ENCODE measurements at places on chromosomes 2 and 18.

- DNase-seq = no peak
These were observed 163.7 kb upstream of the APCDD1 start for GRCh38 chr18:10290638-10291235.

DNA sequence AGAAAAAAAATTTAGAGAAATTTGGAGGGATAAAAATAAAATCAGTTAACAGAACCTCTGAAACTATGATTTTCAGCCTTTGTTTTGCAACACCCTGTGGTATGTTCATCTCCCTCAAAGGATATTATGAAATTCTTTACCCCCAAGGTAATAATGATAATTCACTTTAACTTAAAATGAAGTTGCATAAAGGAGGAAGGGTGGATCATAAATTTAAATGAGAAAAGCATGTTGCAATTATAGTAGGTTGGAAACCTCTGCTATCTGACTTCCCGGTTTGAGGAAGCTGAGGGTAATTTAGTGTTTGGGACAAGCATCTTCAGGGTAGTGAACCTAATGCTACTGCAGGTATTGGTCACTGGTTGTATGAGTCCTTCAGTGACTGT is 102.9 kb downstream of the BABAM2 start:
- peak; percentile 92 for DNase-seq

GRCh38 chr2:10282611-10283105 is 20.0 kb upstream of the HPCAL1 start:
- peak; percentile 35 for DNase-seq

DNA sequence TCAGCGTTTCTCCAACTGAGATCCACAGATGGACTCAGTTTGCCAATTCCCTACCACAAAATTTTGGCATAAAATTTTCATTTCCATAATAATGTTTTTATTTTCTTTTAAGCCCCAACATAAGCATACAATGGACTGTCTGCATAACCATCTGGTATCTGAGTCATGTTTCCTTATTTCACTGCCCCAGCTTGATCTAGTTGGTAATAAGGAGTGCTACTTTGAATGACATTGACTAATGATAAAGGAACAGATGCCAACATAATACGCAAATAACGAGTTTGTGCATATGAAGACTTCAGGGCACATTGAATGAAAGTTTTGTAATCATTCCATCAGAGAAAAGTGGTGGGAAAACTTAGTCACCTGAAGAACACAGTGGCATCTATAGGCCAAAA is 8.8 kb upstream of the MBD2 start:
- DNase-seq = peak; percentile 21

GRCh38 chr2:45770811-45771210 is 119.3 kb downstream of the PRKCE start:
- DNase-seq = no peak

GRCh38 chr2:225999692-226000091 is 600.2 kb downstream of the NYAP2 start:
- DNase-seq = no peak

- no peak for DNase-seq
These were observed 73.5 kb downstream of the EMX1 start for GRCh38 chr2:72990695-72991438.

DNA sequence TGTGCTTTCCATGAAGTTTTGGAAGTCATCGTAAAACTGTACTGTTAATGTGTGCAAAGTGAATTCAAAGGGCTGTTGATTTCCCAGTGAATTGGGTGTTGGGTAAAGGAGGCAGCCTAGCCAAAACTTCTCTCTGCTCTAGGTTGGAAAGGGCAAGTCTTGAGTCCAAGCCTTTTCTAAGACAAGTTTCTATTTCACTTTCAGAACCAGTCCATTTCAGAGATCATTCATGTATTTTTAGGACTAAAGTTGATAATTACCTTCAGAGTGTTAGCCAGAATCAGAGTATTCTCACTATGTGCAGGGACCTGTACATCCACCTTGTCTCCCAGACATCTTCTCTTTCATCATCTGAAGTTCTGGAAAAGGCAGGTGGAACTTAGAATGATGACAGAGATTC is 636.1 kb upstream of the KLHL29 start:
- DNase-seq = no peak

GRCh38 chr18:755506-755905 is 43.1 kb upstream of the ENOSF1 start:
- DNase-seq = no peak

DNA sequence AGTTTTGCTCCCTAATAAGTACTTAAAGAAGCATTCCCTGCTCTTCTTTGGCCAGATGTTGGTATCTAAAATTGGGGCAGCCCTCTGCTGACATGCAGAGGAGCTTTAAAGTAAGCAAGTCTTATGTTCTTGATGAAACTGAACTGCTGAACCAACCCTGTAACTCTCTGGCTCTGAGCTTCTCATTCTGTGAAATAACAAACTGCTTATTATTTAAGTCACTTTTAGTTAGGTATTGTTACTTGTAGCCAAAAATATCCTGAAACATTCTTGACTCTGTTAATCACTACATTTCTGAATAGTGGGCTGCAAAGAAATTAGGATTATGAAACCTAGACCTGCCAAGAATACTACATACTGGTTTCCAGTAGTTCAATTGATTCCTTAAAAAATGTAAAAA is 15.5 kb downstream of the PPP3R1 start:
- DNase-seq = no peak

DNA sequence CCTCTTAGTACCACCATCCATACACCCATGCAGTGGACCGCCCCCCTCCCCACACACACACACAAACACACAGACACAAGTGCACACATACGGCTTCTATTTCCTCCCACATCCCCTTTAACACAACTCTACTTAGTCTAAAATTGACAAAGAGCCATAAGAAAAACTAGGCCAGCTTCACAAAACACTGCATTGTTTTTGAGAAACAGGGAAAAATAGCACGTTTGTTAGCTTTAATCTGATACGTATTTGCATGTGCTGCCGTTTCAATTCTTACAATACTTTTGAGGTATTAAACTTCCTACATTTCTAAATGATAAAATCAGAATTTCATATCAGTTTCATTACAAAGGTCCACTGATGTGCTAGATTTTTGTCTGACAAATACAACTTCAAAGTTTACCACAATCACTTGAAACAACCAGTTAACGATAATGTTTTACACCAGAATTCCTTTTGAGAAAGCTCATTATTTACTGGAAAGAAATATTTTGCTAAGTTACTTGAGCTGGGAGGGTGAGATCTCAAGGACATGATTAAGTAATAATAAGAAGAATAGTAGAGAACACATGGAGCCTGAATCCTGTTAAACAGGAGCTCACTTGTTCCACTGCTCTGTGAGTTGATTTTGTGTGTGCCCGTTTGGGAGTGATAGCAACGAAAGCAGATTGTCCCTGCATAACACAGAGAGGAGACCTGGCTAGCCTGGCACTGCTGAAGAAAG is 74.5 kb downstream of the MOGAT1 start:
- no peak for DNase-seq

DNA sequence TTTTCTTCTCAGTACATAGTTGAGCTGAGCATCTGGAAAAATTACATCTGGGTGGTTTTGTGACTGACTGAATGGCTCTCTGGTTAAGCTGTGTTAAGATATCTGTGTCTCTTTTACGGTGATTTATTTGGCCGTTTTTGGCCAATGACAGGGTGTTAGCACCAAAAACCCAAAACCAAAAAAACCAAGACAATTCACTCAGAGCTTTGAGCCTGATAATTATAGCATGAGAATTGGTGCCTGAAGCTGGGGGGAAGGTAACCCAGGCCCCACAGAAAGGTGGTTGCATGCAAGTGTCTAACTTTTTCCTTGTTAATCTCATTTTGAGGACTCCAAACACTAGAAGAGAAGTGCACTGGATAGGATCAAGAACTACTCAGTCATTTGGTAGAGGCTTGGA is 4.5 kb downstream of the CD28 start:
- DNase-seq = no peak

DNA sequence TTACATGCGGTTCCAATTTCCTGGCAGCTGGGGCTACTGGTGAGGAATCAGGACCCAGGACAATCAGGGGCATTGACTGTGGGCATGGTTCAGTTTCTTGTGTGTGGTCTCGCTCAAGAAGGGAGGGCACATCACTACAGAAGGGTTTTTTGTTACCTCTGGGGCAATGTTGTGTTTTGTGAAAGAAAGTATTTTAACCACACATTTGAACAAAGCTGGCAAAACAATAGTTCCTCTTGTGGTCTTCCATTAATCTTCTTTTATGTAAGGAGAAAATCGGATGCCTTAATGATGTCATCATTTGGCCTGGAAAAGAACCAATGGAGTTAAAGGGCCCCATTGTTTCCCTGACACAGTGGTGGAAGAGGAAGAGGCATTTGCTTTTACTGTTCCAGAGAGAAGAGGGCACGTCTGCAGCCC is 197.4 kb downstream of the SH3BP4 start:
- no peak for DNase-seq

GRCh38 chr2:120852200-120852815 is 116.6 kb downstream of the GLI2 start:
- DNase-seq = no peak

All from MV-4-11 (cell line).